ENCODE measurements at places on chromosomes 1 and 21.

DNA sequence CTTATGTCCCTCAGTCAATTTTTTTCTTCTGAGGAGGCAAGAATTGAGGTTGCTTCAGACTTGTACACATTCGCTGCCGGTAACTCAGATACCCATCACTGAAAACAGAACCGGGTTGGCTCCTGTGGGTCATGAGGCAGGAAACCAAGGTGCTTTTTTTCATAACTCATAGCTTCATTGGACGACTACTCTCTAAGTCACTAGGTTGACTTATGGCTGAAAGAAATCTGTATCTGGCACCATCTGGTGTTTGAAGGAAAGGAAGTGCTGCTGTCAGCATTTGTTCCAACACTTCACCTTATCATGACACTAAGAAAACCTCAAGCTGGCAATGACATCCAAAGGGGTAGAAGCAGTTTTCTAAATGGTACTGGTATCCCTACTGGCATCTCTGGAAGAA, 82.3 kb downstream of the TBX19 start:
- no peak for DNase-seq

- DNase-seq = peak; percentile 64
Measured at GRCh38 chr1:7752512-7753417, 18.3 kb upstream of the VAMP3 start.

DNA sequence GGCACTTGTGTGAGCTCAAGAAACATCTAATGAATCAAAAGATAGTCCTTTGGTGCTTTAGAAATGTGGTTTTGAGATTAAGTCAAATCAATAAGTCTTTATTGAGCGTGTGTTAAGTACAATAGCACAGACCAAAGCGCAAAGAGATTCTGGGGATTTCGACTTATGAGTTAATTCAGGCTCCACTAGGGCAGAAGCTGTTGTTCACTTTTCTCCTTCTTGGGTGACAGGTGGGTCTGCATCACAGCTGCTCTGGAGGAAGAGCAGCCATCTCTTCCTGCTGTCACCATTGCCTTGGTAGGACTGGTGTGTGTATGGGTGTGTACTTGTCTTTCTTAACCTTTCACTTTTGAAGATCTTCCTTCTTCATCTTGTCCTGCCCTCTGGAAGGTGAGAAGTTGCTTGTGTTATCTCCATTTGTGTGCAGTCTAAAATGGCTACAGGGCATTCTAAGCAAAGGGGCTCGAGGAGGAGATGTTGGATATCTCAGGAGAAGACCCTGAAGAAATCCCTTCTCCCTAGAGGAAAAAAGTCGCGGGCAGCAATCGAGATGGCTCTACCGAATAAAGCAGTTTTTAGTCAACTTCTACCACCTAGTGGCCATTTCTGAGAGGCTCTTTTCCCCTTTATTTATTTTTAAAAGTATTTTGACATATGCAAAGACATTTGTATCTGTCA, 22.9 kb upstream of the DISC1 start:
- peak; percentile 57 for DNase-seq

- DNase-seq = no peak
Measured at GRCh38 chr1:169105087-169105433, 1.4 kb upstream of the ATP1B1 start.

- no peak for DNase-seq
Measured at GRCh38 chr1:227951624-227952373, 4.1 kb upstream of the WNT9A start.

DNA sequence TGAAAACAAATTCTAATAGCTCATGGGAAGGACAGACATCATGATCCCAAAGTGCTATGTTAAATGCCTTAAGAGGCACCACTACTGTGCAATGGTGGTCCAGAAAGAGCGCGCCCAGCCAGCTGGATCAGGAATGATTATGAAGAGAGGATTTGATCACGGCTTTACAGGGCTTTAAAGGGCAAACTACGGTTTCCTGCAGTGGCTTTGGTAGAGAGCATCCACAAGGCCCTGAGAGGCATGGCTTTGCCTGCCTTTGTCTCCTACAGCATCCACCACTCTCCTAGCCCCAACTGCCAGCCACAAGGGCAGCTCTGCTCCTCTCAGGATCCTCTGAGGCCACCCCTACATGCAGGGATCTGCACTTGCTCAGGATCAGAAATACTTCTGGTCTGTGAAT, 40.7 kb downstream of the ZNF281 start:
- no peak for DNase-seq

DNA sequence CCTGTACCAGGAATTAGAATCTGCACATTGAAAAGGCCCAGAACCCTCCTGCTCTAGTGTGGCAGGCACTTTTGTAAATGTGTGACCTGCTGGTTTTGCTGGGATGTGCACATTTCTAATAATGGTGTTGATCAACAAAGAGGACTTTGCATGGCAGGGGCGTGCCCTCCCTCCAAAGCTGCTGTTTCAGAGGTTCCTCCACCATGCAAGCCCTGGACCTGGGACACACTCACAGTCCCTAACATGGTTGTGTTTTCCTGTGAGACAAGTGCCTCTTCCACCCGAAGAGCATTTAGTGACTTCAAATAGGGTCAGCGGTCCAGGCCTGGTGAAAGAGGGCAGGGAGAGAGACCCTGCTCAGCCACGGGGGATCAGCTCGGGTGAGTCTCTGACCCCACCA, 28.1 kb downstream of the TENT5C start:
- DNase-seq = no peak

DNA sequence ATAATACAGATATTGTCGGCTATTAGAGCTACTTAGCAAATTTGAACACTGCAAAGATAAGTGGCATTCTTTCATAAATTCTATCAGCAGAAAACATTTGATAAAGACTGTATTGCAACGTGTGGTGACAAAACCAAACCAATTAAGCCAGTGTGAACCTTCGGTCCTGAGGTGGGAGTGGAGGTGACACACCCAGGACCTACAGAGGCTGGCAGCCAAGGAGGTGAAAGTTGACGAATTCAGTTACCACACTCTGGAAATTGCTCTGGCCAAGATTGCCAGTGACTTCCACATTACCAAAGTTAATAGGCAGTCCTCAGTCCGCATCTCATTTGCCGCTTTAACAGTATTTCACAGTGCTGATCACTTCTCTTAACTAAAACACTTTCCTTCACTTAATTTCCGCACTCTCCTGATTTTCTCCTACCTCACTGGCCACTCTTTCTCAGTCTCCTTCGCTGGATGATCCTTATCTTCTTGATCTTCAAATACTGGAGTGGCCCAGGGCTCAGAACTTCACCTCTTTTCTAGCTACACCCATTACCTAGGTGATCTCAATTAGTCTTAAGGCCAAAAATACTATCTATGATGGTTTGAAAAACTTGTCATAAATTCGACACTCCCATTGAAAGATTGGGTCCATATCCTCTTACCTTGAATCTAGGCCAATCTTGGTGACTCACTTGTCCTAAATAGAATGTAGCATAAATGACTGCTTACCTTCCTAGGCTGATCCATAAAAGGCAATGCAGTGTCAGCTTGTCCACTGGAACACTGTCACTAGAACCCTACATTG, 5.1 kb upstream of the CDC42BPA start:
- no peak for DNase-seq

DNA sequence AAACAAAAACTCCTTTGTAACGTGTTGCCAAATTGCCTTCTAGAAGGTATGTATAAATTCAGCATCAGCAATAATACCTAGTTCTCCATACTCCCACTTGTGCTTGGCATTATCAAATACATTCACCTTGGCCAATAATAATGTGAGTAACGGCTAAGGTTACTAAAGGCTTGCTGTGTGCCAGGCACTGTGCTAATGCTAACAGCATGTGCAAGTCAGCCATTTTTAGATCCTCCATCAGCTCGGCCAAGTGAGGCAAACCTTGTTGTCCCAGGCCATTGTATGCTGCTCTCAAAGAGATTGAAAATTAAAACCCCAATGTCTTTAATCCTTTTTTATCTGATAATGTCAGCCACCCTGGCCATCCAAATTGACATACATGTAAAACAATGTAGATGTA, 48.1 kb downstream of the STYXL2 start:
- no peak for DNase-seq

GRCh38 chr1:145960468-145961108, 2.8 kb upstream of the LIX1L start:
- peak; percentile 36 for DNase-seq

DNA sequence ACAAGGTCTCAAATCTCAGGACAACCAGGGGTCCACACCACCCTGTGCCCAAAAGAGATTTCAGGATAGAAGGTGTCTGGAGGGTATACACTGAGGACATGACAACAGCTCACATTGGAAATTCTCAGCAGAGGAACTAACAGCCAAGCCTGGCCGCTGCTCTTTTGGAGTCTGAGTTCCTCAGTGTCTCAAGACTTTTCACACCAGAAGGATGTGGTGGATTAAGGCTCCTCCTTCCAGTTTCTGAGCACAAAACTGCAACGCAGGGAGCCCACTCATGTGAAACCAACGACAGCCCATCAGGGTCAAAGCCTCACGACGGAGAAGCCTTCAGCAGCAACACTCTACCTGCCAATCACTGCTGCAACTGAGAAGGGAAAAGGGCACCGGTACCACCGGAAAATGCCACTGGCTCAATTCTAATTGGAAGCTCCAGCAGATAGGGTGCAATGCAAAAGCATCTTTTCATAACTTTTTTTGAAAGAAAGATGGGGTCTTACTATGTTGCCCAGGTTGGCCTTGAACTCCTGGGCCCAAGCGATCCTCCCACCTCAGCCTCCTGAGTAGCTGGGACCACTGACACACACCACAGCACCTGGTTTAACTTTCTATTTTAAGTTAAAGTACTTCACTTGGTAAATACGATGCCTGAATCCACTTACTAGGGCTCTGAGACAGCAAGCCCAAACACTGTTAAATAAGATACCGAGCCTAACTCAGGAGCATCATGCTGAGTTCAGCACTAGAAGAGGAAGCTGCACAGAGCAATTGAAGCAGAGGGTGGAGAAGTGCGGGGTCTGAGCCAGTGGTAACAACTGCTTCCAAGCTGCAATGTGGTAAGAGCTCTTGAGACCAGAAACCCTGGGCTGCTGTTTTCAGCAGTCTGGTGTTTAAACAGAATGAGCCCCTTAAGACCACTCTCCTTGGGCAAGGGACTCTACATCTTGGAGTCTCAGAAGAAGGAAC, 7.8 kb downstream of the CAPZB start:
- DNase-seq = no peak

GRCh38 chr1:3923378-3924185, 23.5 kb upstream of the C1orf174 start:
- DNase-seq = no peak

DNA sequence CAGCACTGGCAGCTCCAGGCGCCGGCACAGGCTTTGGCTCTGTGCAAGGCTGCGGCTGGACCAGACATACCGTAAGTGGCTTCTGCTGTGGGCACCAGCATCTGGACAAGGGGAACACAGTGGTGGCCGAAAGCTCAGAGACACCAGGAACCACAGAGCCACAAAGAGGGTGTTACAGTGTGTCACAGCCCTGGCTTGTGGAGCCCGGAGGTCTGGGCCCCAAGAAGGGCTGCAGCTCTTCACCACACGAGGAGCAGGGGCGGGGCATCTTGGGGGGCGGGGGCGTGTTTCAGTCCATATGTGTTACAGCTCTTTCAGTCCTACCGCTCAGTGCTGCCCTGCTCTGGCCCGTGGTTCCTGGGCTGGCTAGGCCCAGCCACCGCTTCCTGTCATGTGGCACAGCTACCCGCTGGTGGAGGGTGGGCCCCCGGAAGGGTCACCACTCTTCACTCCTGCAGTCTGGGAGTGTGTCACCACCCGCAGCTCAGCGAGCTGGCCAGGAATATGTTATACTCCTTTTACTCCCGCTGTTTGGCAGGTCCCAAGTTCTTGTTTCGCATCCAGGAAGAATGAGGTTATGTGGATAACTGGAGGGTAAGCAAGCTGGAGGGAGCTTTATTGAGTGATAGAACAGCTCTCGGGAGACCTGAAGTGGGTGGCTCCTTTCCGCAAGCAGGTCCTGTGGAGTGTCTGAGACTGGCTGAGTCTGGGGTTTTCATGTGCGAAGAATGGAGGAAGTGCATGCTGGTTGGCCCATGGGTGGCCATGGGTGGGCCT, 3.3 kb upstream of the LSM10 start:
- no peak for DNase-seq

DNA sequence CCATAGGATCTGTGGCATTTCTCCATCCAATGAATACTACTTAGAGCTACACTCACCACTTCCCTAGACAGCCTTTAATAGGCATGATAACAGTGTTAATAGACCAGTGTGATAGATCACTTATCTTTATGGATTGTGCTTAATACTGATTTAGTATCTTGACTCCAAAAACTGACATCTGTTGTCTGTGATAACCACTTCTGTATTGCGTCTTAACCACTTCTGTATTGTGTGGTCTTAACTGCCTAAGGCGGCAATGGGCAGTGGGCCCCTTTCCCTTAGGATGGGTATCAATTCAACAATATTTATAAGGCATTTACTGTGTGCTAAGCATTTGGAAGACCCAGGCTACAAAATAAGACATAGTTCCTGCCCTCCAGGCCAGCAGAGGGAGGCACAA, 32.0 kb upstream of the RCAN3 start:
- no peak for DNase-seq

DNA sequence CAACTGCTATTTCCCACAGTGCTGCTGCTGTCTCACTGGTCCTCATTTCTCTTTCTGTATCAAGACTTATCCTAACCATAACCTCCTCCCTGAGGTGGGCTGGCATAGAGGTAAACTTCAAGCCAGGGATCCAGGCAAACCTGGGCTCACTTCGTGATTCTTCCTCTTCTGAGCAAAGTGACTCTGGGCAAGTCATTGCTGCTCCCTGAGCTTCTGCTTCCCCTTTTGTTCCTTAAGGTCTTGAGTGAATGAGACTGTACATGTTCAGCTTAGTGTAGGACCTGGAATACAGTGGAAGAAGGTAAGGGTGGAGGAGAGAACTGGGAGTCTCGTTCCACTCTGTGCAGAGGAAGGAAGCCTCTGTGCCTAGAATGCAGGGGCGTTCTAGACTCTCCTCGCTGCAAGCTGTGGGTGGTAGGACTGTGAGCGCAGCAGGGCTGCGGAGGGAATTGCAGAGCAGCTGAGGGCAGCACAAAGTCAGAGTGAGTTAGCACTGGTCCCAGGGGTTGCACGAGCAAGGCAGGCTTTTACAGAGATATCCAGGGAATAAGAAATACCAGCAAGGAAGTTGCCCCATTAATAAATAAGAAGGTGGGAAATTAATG, 11.4 kb upstream of the ERI3 start:
- no peak for DNase-seq

DNA sequence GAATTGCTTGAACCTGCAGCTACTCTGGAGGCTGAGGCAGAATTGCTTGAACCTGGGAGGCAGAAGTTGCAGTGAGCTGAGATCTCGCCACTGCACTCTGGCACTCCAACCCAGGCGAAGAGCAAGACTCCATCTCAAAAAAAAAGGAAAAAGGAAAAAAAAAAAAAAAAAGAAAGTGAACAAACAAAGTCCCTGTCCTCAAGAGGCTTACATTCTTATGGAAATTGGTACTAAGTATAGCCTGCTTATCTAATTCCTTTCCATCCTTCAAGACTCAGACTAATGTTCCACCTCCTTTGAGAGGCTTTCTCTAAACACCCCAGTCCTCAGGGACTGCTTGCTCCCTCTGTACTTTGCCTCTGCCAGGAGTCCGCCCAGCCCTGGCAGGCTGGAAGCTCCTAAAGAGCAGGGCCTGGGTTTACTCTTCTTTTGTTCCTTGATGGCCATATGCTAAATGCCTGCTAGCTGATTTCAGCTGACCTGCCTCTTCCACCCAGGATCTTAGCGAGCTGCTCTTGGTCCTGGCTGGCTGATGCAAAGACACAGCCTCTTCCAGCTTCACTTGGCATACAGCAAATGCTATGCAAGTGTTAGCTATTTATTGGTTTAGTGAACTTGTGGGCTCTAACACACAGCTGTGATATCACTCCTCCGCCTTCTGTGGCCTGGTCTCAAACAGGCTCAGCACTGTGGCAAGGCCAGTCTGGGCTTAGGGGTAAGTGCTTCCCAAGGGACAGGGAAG, 9.8 kb downstream of the SLC9A1 start:
- peak; percentile 66 for DNase-seq

All from HFFc6 (cell line).